Kidney epithelial cell (primary cell): ENCODE measurements at places on chromosomes 12 and 14. TPM values are rescaled to one million over a fixed set of nuclear protein-coding genes. Genes with fewer than 3 reads are reported as not detected.

The POU6F1 gene
- 2.6 and 3.9 TPM in 2 replicates for total RNA-seq

The SPATS2 gene
- 8.8 and 18.2 TPM in 2 replicates for total RNA-seq

The HOXC4 gene
- 1.3 and 2.5 TPM in 2 replicates for total RNA-seq

The ANHX gene
- not detected in 2 replicates for total RNA-seq

The ACVRL1 gene
- 4.7 and 9.7 TPM in 2 replicates for total RNA-seq

The TAS2R9 gene
- not detected in 2 replicates for total RNA-seq
